Stimulated activated naive B cell treated with anti-CD40 and anti-IgM and Interleukin-4, amounts not matched to agents 10 μg/mL and 1 μg/mL and 100 μg/mL, for 72 hours (primary cell): ENCODE measurements at places on chromosomes 1 and 21.

- DNase-seq = no peak
Measured at GRCh38 chr1:103489935-103490334, 35.6 kb upstream of the RNPC3 start.

- DNase-seq = no peak
Measured at GRCh38 chr1:228697207-228698016, 37.9 kb upstream of the RHOU start.

GRCh38 chr1:59318271-59318860, 21.5 kb downstream of the FGGY start:
- no peak for DNase-seq

GRCh38 chr1:148160048-148160342, 7.9 kb upstream of the NBPF11 start:
- DNase-seq = no peak

DNA sequence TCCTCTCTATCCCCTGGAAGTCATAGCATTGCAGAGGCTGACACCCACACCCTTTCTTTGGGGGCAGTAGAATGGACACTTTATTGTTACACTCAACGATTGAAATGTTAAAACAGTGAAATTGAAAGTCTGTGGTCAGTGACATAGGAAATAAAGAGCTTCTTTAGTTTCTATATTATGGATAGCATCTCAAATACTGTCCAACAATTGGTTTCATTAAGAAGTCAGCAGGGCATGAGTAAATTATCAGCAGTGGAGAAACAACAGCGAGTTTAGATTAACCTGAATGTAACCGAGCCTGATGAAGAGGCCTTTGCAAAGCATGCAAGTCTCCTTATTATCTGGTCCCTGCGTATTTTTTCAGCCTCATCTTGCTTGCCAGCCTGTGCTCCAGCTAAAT, 350.7 kb downstream of the NTNG1 start:
- no peak for DNase-seq

DNA sequence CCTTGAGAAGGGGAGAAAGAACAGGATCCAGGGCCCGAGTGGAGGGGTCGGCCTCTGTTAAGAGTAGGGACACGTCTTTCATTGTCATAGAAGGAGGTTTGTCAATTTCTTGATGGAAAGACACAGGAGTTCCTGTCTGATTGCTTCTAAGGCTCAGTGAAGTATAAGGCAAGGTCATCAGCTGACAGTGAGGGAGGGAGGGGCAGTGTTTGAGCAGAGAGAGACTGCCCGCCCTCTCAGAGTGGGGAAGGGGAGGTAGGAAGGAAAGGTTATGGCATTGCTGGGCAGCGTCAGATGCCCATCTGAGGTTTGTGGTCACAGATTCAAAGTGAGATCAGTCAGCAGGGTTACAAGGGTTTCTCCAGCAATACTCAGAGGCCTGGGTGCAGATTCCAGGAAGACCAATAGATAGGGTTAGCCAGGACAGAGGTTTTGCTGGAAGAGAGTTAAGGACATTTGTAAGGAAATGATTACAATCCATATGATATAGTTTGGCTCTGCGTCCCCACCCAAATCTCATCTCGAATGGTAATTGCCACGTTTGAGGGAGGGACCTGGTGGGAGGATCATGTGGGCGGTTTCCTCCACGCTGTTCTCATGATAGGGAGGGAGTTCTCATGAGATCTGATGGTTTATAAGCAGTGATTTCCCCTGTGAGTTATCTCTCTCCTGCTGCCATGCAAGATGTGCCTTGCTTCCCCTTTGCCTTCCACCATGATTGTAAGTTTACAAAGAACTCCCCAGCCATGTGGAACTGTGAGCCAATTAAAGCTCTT, 127.2 kb upstream of the GJB5 start:
- DNase-seq = no peak

- no peak for DNase-seq
Measured at GRCh38 chr1:84291882-84292655, 9.4 kb upstream of the SAMD13 start.

- DNase-seq = no peak
Measured at GRCh38 chr1:89557445-89557825, 32.8 kb downstream of the LRRC8B start.

DNA sequence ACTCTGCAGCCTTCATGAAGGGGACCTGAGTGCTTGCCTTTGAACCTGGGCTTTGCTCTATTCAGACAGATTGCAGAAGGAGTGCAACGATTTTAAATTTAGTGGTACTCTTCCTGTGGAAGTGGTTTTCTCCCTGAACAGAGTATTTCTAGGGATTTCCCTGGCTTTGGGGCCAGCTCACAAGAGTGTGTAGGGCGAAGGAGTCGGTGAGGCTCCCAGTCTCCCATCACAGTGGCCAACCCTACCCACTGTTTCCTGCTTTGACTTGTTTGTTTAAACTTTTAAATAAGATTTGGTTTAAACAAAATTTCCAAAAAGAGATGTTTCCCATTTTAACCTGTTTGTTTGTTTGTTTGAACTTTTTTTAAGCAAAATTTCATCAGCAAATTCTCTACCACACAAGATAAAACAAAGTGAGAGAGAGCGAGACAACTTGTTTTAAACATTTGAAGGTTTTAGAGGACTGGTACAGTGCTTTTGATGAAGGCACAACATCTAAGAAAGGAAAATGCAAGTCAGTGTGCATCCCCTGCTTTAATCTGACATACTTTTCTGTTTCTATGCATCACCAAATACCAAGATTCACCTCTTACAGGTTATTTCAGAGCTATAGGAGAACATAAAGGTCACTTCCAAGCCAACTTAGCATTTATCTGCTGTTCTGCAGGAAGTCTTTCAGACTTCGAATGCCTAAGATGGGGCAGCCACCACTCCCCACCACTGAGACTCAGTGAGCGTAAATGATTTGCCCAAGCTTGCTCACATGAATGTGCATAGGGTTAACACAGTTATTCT, 6.6 kb downstream of the SELP start:
- no peak for DNase-seq

DNA sequence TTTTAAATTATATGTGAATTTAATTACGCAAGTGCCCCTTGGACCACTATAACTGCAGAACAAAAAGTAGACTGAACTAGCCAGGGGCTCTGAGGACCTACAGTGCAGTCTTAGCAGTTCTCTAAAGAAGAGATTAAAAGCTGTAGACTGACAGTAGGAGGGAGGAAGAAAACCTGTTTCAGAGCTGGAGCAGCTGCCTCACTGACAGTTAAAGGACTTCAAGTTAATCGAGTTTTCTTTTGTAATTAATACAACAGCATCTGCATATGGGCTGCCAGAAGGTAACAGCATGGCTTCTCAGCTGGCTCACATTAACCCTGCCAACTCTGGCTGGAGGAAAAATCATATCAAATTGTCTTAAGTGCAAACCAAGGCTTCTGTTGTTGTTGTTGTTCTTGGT, 19.9 kb downstream of the DSTYK start:
- no peak for DNase-seq

DNA sequence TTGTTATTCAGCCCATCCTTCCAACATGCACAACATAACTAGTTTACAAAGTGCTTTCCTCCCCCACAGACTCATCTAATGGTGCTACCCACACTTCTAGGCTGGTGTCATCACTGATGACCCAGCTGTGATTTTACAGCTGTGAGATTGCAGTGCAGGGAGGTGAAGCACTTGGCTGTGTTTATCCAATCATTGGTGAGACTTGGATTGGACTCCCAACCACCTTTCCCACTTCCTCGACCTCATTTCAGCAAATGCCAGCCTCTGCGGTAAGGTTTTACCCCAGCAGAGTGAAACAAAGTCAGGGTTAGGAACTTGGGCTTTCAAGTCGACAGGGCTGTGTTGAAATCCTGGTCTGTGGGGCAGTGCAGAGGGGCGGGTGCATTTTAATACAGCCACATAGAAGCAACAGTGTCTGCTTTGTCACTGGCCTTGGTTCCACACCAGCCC, 22.1 kb downstream of the ECHDC2 start:
- DNase-seq = no peak

- no peak for DNase-seq
Measured at GRCh38 chr1:27773826-27774445, 917 bp downstream of the STX12 start.

GRCh38 chr1:209877087-209877764, 49.5 kb downstream of the UTP25 start:
- no peak for DNase-seq

GRCh38 chr1:51518586-51519047, 449 bp downstream of the EPS15 start:
- DNase-seq = no peak

DNA sequence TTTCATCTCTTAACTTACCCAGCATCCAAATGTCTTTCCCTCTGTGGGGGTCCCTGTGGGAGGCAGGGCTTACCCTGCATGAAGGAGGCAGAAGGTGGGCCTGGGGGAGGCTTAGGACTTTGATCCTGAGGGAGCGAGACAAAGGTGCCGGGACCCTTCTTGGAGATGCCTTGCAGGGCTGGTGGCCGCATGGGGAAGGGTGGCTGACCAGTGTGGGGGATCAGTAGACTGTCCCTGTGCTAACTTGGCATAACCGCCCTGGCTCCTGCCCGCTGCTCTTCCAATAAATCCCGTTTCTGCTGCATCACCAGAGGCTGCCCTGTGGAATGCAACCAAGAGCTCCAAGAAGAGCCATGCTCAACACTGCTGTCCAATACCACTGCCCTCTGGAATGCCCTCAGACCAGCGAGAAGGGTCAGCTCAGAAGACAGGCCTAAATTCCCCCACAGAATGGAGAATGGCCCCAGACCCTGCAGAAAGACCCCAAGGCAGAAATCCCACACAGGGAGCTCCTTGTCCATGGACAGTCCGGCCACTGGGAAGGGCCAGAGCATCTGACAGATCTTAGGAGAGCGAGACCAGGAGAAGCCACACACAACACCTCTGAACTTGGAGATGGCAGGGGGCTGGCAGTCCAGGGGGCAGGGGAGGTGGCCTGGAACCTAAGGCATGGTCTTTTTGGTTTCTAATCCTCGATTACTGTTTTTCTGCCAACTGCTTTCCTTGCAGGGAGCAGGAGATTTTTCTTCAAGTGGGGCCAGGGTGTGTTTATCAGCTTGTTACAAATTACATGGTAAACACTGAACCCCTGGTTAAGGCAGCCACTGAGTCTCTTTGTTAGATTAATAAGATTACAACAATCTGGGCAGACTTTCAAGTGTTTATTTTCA, 46.7 kb upstream of the DMRTB1 start:
- DNase-seq = no peak

- no peak for DNase-seq
Measured at GRCh38 chr21:46639489-46640386, 4.3 kb downstream of the PRMT2 start.

- no peak for DNase-seq
Measured at GRCh38 chr21:43324596-43324995, 102.3 kb downstream of the SIK1 start.

DNA sequence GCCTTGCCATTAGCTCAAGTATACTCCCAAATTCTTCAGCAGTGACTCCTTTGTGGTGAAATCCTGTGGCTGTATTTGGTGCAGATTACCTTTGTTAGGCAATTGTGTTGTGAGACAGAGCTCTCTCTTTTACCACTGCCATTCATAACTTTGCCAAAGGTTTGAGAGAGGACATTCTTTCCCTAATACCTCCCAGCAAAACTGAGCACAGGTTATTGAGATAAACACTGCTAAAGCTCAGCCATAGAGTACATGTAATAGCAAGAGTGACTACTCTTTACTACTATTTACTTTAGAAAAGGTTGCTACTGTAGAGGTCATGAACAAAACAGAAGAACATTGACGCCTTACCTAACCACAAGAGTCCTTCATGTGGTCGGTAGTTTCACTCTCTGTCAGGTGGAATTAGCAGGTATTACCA, 514.0 kb upstream of the ADAMTS5 start:
- DNase-seq = no peak

DNA sequence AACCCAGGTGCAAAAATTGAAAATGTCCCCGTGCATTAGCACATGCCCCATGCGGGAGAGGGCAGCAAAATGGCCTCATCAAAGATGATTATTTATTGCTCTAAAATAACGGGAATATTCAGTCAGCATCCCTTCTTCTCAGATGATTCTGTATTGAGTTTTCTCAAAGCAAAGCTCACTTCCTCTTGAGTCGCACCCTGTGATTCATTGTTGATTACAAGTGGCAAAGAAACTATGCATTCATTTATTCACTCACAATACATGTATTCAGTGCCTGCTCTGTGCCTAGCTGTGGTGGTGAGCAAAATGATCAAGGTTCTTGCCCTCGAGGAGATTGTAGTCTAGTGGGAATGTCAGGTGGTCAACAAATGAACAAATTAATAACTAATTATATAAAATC, 226.0 kb upstream of the KAZN start:
- DNase-seq = no peak

- peak; percentile 41 for DNase-seq
Measured at GRCh38 chr21:45555557-45556301, 13.5 kb upstream of the SLC19A1 start.

DNA sequence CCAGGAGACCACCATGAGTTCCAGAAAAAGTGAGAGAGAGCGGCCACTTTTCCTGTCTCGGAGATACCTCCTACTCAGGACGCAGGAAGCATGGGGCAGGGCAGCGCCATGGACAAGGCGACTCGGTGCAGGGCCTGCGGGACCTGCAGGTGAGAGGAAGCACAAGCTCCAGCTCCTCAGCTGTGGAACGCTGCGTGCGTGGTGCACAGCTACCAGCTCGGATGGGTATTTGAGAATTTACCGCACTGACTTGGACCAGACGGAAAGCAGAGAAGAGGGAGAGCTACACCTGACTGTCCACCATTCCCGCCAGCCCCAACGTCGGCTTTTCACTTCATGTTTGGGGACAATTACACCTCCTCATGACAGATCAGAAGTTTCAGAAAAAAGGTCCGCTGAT, 8.2 kb upstream of the CDK11A start:
- no peak for DNase-seq

GRCh38 chr1:180157108-180157507, 2.4 kb downstream of the QSOX1 start:
- DNase-seq = no peak

DNA sequence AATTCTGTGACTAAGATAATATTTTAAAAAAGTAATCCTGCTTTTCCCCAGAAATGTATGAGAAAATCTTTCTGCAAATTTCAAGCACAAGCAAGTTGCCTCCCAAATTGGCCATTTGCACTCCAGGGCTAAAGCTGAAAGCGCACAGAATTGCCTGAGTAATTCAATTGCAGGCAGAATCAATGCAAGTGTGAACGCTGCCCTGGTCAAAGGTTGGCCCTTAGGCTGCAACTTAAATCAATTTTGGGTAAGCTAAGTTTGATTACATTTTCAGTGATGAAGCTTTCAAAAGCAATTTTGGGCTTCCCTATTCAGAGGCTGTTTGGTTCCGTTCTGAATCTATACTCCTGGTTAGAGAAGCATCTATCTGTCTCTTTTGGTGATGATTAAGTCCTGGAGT, 501.8 kb upstream of the ZRANB2 start:
- no peak for DNase-seq

- DNase-seq = no peak
Measured at GRCh38 chr1:75630004-75630594, 19.2 kb upstream of the SLC44A5 start.

GRCh38 chr1:230891413-230891812, 23.1 kb upstream of the C1orf198 start:
- DNase-seq = no peak

DNA sequence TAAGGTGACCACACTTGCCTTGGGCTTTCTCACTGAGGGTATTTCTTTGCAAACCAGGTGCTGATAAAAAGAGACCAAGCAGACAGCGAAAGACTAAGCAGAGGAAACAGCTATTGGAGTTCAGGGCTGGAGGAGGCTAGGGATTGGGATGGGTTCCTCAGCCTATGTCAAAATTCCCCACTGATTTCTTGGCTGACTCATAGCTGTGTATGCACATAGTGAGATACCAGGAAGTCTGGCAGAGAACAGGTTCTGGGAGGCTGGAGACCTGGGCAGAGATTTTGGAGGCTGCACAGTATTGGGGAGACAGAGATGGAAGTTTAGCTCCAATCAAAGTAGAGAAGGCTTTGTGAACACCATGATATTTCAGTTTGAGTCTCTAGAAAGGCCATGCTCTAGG, 25.3 kb downstream of the YARS1 start:
- DNase-seq = no peak

- DNase-seq = no peak
Measured at GRCh38 chr21:31952828-31953227, 80.0 kb downstream of the HUNK start.
